Mesenchymal stem cell (in vitro differentiated cells and primary cell): ENCODE measurements at places on chromosomes 2 and 18.

DNA sequence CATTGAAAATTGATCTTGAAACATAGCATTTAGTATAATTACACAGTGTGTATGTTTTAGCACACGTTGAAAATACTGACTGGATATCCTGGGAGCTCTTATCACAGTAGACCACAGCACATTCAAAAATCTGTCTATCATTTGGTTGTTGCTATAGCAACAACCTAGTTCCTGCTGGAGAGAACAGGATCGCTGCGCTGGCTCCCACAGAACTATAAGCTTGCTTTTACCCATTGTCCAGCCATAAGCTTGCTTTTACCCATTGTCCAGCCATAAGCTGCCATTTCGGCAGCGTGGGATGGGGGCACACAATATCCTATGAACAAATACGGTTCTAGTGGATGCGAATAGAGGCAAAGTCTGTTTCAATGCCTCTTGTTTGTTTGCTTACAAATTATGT is 70.4 kb upstream of the ST6GAL2 start:
- no peak for DNase-seq

DNA sequence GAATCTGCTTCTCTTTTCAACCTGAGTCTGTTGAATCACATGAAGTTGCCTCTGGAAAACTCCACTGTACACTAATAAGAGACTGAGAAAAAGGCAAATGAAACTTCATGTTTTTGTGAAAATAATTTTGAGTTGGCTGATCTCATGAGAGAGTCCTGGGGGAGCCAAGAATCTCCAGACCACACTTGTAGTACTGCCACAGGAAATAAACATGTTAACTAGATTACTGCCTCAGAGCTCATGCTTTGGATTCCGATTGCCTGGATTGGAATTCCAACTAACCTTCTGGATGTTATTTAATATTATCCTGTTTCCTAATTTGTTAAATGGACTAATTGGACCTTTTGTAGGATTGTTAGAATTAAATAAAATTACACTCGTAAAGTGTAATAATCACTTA is 25.2 kb downstream of the NUP35 start:
- peak; percentile 47 for DNase-seq

DNA sequence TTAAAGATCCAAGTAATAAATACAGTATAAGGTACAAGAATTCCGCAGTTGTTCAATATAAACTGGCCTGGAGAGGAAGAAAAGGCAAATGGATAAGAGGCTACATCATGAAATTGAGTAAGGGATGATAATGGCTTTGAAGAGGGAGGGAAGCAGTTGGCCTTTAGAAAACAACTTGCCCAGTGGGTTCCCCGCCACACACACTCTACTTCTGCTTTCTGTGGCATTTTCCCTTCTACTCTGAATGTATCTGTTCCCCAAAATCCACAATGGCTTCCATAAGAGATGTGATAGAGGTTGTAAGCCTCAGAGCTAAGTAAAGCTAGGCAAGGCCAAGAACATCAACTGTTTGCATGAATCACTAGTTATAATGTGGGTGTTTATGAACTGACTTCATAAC is 221.3 kb downstream of the MBD2 start:
- DNase-seq: no peak

GRCh38 chr18:66826211-66826610 is 222.3 kb upstream of the CDH19 start:
- DNase-seq: no peak

DNA sequence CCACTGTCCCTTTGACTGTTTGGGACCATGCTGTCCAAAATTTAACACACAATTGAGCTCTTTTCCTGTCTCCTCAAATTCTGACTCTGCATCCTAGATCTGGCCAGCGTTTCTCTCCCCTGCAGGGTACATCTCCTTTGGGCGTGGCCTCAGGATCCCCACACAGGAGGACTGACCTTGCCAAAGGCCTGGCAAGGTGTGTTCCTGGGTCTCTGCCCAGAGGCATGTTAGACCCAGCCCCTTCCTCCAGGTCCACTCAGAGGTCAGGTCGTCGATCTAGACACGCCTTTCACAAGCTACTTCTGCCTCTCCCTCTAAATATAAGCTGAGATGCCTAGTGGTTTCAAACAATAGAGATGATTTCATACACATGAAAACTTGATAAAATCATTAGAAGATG is 45.4 kb upstream of the SMIM21 start:
- DNase-seq: no peak

- no peak for DNase-seq
Measured at GRCh38 chr2:127421116-127421800, 3.0 kb downstream of the PROC start.

DNA sequence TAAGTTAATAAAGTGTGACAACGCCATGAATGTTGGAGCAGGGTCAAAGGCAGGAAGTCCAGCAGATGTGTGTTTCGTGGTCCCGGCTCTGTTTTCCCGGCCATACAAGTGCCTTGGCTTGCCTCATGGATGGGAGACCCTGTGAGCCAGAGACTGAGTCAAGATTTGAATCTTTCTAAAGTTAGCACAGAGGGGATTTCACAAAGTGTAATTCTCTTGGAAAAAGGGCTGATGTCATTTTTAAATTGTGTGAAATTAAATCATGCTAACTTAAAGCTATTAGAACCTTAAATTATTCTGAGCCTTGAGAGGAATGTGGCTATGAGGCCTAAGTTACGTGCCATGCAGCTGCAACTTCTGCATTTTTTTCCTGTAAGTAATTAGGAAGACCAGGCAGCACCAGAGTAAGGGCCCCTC is 38.3 kb upstream of the RALBP1 start:
- DNase-seq: peak; percentile 43

DNA sequence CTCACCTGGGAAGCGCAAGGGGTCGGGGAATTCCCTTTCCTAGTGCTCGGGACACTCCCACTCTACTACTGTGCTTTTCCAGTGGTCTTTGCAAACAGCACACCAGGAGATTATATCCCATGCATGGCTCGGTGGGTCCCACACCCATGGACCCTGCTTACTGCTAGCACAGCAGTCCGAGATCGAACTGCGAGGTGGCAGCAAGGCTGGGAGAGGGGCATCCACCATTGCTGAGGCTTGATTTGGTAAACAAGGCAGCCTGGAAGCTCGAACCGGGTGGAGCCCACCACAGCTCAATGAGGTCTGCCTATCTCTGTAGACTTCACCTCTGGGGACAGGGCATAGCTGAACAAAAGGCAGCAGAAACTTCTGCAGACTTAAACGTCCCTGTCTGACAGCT is 64.7 kb upstream of the CRACDL start:
- no peak for DNase-seq

- no peak for DNase-seq
Measured at GRCh38 chr2:28434600-28434989, 41.9 kb downstream of the FOSL2 start.

- no peak for DNase-seq
Measured at GRCh38 chr2:145771525-145771924, 1251.6 kb upstream of the ZEB2 start.

DNA sequence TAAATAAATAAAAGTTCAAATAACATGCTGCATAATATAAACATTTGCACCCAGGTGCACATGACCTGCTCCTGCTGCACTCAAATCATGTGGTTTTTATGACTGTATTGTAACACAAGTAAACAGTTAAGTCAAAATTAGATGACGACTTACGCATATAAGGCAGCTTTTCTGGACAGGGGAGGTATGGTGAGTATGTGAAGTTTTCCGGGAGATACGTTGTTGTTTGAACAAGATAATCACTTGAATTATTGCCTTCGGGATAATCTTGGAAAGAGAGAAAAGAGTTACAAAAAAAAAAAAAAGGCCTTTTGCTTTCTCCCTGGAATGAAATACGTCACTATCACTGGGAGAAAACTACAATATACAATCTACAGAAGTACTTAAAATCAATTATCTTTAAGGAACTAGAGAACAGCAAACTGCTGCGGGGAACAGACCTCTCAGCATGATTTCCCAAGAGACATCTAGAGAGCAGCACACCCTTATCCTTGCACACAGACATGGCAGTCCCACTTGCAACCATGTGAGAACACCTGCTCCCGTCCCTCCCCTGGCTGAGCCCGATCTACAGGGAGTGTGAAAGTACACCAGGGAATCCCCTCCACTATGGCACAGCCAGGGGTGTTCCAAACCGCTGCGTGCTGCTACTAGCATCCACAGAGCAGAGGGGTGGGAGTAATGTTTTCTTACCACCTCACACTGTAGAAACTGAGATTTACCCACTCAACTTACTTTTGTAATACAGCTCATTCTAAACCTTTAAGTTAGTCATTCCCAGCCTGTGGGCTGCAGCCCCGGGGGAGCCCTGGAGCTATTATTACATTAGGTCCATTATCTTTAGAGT is 26.3 kb downstream of the B4GALT6 start:
- DNase-seq: peak; percentile 23

GRCh38 chr2:136874258-136874657 is 108.9 kb downstream of the THSD7B start:
- DNase-seq: no peak

- DNase-seq: no peak
Measured at GRCh38 chr2:172261292-172261691, 158.6 kb upstream of the DLX2 start.

DNA sequence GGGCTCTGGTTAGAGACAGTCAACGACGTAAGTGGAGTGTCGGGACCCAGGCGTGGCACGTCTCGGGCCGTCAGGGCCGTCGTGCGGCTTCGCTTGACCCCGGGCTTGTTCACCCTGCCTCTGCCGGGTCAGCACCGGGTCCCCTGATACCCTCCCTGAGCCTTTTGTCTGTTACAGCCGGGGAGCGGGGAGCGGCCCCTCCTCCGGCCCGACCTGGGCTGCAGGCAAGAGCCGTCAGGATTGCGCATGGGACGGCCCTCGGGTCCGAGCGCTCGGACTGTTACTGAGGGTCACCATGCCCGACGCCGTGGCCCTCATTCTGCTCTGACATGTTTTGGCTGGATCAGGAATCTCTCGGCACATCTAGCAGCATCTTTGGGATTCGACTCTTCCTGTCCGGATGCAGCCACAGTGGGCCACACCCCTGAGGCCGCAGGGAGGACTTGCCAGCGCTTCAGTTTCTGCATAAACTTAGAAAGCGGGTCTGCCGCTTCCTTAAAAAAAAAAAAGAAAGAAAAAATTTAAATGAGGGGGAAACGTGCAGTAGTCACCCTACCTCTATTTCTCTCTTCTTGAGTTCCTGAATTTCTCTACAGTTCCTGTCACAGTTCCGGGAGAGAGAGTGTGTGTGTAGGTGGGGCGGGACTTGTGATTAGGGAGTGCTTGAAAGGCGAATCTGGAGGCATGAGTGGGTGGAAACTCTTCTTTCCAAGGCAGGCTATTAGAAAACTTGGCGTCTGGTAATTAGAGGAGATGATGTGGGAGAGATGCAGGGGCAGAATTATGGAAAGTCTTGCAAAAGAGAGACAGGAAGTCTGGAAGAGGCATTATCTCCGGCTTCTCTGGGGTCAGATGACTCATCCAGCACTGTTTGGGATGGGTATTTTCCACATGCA is 909 bp downstream of the TMEM87B start:
- peak; percentile 99 for DNase-seq

GRCh38 chr2:106163948-106164545 is 30.1 kb downstream of the UXS1 start:
- peak; percentile 50 for DNase-seq

DNA sequence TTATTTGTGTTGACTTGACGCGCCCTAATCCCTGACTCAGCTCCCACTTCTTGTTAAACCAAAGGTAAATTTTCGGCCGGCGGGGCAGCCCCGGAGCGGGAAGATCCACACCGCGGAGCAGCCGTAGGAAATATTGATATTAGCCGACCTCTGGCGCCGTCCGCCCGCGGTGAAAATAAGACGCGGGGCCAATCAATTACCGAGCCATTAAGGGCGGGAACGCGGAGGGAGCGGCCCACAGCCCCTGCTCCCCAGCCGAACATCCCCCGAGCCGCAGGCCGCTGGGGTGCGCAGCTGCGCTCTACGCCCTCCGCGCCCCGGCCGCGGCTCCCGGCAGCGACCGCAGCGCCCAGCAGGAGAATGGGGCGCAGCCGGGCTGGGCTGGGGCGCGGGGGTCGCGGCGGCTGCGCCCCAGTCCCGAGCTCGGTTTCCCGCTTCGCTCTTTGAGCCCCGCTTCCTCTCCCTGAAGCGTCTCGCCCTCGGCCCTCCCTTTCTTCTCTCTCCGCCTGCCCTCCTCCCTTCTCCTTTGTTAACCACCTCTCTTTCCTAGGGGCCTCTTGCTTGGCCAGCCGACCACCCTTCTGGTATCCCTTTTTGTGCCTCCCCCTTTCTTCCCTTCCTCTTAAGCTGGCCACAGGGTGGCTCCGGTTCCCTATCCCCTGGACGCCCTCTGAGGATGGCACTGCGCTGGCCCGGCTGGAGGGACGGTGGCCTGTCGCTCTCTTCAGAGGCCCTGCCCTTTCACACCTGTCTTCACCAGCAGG is 40.9 kb downstream of the CELF4 start:
- no peak for DNase-seq

- DNase-seq: peak; percentile 44
Measured at GRCh38 chr2:102841107-102841840, 79.4 kb downstream of the TMEM182 start.

DNA sequence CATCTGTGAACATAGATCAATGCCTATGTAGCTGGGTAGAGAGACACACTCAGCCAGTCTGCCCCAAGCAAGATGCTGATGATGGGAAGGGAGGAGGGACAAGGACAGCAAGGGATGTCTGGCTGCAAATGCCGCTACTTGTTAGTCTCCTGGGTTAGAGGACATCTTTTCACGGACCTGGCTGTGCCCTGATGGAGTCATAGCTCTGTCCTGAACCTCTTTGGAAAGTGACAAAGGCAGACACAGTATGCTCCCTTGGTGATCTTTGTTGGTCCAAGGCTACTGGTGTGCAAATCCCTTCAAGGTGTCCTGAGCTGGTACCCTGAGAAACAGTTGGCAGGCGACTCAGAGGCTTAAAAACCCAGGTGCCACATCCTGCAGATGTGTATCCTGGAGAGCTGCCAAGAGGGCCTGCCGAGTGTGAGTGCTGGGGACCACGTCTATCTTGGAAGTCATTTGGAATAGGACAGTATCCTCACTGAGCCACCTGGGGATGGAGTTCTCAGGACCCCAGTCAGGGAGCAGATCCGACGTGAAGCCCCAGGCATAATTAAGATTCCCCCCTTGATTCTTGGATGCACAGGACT is 10.8 kb downstream of the FOSL2 start:
- no peak for DNase-seq

DNA sequence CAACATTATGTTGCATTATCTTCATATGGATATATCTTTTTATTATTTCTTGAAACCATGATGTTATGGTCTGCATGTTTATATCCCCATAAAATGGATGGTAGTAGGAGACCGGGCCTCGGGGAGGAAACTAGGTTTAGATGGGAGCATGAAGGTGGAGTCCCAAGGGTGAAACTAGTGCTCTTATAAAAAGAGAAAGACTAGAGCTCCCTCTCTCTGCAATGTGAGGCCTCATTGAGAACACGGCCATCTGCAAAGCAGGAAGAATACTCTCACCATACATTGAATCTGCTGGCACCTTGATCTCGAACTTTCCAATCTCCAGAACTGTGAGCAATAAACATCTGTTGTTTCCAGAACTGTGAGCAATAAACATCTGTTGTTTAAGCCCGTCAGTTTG is 64.0 kb downstream of the NXPH2 start:
- no peak for DNase-seq

DNA sequence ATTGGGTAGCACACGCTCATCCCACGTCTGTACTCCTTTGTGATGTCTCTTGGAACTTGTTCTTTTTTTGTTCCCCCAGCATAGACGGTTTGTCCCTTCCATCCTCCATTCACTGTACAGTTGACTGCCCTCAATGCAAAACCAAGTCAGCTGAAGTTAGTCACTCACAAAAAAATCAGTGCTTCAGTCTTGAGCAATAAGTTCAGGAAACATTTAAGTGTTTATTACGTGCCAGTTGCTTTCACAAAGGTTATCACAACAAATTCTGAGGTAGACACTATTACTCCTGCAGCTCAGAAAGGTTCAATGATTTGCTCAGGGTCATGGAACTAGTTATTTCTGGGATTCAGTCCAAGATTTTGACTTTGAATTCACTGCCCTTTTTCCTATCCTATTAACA is 102.2 kb downstream of the PDE1A start:
- DNase-seq: peak; percentile 50
